CD4-positive, alpha-beta T cell treated with Interleukin-21 for 1 hour (primary cell): ENCODE measurements at places on chromosomes 5 and 9.

GRCh38 chr9:106019039-106019680 is 324.8 kb downstream of the TMEM38B start:
- no peak for DNase-seq

GRCh38 chr5:80031109-80031508 is 4.0 kb upstream of the THBS4 start:
- no peak for DNase-seq

DNA sequence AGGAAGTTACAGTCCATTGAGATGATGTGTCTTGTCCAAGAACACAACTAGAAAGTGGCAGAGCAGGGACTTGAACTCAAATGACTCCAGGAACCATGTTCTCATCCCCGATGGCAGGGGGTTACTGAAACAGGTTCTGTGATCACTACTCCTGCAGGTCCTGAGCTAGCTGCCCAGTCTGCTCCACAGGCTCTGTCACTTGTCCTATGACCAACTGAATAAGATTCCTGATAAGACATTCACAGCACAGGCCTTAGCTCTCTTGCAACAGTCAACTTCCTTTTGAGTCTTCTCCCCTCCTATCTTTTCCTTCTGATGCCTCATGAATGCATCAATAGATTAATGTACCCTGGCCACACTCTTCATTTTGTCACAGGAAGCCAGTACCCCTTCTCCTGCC is 109.2 kb downstream of the SH3TC2 start:
- no peak for DNase-seq

DNA sequence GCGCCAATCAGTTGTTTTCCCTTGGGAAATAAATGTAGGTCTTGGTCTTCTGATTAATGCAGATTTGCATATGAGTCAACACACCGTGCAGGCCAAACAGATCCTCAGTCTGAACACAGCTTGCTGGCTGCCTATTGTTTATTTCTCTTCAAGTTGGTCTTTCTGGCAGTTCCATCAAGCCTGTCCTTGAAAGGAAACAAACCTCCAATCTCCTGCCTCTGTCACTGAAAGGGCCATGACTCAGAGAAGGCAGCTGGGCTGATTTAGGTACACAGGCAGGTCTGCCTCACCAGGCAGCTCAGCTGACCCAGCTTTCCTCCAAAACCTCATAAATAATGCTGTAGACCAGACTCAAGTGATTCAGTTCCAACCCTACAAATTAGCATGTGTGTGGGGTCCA is 175.9 kb downstream of the MAN2A1 start:
- no peak for DNase-seq

- DNase-seq: no peak
Observed at GRCh38 chr5:169762338-169763095, 125.4 kb downstream of the DOCK2 start.

- no peak for DNase-seq
Observed at GRCh38 chr5:68562308-68562707, 346.8 kb downstream of the PIK3R1 start.

DNA sequence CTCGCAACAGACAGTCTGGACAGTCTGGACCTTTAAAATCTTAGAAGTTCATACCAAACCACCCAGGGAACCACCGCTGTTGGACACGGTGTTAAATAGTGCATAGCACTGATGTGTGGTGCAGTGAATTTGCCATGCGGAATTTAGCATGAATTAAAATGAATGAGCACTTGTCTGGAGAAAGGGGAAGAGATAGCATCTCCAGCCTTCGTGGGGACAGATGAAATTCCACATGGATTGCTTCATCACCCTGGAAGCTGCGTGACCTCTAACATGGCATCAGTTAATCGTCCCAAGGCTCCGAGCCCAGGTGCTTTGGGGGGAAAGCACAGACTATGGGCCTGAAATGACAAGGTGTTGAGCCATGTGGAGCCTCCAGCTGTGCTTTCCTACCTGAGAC is 91.4 kb downstream of the ADAMTS16 start:
- no peak for DNase-seq

- DNase-seq: no peak
Observed at GRCh38 chr9:68721666-68722330, 16.8 kb downstream of the PIP5K1B start.

DNA sequence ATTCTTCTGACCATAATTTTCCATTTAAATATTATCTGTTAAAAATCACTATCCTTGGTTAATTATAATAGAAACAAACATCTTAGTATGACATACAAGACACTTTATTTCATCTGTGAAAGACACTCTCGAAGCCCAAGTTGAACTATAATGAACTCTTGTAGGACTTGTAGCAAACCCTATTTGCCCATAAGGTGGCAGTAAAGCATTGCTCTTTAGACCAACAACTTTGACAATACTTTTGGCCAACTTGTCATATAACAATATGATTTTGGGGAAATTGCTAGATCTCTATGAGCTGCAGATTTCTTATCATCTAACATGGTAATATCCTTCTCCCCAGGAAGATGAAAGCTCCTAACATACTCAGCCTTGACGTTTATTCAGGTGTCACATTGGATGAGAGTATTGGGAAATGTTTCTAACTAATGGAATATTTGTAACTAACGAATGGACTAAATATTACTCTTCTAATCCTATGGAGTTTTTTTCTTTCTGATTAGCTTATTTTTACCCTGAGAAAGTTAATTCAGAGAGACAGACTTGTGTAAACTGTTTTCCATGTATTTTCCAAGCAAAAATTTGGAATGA is 11.0 kb downstream of the SPINK14 start:
- peak; percentile 56 for DNase-seq

DNA sequence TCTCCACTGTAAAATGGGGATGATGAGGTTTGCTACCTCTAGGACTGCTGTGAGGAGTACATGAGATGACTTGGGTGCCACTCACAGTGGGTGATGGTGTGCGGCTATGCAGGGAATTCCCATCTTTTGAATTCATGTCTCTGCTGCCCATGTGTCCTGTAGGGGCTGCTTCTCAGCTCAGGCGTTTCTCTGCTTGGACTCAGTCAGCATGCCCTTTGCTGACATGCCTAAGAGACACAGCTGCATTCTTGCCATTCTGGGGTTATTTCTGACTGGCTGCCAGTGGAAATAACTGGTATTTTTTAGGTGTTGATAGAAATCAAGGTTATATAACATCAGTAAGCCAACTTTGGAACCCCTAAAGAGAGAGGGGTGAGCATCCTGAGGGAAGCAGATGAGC is 24.3 kb upstream of the XPA start:
- DNase-seq: no peak

GRCh38 chr9:38432922-38433510 is 8.8 kb upstream of the IGFBPL1 start:
- peak; percentile 25 for DNase-seq

DNA sequence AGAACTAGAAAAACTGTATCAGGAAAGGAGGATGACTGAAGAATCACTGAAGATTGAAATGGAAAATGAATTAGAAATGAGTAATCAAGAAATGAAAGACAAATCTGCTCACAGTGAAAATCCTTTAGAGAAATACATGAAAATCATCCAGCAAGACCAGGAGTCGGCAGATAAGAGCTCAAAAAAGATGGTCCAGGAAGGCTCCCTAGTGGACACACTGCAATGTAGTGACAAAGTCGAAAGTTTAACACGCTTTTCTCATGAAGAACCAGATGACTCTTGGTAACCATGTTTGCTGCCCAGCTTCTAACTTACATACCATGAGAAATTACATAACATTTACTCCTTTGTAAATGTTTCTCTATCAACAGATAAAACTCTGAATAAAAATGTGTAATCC is 37.1 kb downstream of the CPLANE1 start:
- no peak for DNase-seq

DNA sequence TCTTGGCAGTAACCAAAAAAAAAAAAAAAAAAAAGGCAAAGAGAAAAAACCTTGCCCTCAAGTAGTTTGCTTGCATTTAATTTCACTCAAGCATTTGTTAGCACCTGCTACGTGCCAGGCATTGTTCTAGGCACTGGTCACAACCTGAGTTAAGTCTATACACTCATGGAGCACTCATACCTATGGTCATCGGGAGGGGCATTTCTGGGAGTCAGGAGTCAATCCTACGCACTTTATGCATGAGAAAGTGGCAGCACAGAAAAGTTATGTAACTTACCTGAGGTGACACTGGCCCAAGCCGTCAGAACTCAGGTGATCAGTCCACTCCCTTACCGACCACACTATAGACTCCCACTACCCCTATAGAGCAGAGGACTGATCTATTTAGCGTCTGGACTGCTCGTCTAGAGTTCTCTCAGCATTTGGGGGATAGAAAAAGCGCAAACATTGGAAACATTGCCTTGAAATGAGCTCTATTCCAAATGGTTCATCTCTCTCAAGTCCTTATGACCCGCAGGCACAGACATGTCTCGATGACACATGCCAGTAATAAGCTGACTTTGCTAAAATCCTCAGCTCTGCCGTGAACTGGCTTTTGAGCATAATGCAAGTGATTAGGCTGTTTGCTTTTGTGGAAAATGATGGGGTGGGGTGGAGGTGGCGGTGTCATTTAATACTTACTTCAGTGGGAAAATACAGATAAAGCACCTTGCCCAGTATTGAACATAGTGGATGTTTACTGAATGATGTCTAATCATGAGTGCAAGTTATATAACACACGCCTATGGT is 160.2 kb downstream of the ARHGEF28 start:
- DNase-seq: no peak

DNA sequence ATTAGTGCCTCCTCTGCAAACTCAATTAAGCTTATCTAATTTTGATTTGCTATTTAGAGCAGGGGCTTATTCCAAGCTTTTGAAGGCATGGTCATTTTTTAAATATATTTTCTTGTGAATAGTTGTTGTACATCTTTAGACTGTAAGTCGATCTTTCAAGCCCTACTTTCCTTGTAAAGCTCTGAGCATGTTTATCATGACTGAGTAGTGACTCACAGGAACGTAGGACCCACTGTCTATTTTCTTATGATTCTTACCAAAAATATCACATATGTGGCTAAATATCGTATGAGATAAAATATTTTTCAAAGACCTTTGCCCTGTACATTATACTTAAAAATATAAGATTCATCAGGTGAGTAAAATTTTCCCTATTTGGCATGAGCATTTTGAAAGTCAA is 440.4 kb upstream of the GRIN3A start:
- DNase-seq: no peak

- DNase-seq: no peak
Observed at GRCh38 chr9:8961186-8961851, 1161.7 kb upstream of the DMAC1 start.

DNA sequence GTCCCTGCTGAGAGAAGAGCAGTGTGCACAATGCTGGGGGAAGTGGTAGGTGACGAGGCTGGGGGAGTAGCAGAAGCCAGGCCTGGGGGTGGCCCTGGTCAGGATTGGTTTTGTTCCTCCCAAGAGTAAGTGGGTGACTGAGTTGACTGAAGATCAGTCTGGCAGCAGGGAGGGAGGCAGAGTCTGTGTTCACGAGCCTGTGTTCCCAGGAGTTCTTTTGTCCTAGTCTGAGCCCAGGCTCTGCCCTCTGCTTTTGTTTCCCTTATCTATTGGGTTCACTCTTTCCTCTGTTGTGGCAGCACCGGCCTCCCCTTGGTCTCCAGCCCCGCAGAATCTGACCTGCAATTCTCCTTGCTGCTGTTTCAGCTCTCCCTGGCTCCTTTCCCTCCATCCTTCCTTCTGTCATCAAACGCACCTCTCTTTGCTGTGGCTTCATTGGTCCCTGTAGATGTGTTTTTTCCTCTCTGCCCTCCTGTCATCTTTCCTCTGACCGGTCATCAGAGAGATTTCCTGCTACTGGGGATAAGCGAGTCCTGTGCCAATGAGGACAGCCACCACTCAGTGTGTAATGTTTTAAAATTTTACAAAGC is 607.4 kb downstream of the KIF4B start:
- no peak for DNase-seq

DNA sequence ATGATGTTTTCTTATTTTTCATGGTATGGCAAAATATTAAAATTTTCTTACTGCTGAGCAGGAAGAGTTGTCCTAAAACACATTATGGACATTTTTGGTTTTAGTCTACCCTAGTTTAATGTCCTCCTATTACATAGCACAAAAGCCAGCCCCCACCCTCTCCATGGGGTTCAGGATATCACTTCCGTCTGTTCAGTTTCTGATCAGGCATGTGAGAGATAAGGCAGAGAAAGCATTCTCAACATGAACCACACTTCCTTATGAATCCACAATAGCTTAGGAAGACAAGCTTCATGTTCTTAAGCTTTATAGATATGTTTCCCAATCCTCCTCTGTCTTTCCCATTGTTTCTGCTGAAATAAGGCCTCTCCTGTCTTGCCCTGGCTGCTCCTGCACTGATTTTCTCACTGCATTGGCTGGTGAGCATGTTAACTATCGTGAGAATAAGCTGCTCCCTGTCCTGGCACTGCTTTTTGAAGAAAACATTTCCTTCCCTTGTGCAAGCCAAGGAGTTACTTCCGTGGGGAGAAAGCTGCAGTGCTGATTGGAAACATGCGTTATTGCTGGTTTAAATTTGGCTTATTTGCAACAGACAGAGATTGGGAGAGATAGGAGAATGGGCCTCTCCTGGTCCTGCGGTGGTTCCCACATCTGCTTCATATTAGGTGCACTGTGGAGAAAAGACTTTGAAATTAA is 260.3 kb upstream of the RPS23 start:
- no peak for DNase-seq

DNA sequence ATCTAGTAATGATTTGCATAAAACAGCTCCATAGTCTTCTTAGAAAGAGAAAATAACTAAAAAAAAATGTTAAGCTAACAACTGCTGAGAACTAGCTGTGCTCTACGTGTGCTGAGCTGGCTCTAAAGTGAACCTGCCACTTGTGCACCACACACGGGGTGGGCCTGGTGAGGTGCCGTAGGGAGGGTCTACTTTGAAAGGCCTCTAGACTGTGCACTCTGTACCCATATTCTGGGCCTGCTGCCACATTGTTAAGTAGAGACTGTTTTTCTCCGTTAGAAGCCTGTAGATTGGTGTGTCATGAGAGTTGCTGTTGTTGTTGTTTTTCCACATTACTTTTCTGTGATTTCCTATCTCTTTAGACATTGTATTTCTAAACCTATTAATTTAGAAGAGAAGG is 93.9 kb downstream of the CD180 start:
- DNase-seq: no peak

DNA sequence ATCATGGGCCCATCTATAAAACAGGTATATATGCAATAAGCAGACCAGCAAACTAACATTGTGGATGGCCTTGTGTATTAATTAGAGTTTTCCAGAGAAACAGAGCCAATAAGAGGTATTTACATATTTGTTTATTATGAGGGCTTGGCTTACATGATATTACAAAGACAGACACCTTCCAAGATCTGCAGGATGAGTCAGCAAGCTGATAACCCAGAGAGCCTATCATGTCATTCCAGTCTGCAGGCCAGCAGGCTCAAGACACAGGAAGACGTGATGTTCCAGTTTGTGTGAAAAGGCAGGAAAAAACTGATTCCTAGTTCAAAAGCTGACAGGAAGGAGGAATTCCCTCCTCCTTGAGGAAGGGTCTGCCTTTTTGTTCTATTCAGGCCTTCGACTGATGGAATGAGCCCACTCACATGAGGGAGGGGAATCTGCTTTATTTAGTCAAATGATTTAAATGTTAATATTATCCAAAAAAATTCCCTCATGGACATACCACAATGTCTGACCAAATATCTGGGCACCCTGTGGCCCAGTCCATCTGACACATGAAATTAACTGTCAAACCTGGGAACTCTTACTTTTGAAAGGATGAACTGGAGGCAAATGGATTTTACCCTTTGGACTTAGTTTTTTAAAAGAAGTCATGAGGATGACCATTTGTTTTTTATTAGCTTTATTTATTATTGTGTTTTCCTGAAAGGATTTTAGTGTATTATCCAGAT is 161.2 kb upstream of the CHD1 start:
- DNase-seq: no peak
